ENCODE measurements at places on chromosomes 7 and 10.

GRCh38 chr7:75966190-75966961, 28.0 kb downstream of the TMEM120A start:
- no peaks in the 10 kb centered on the region for H3K27me3 ChIP-seq
- peak overlapping the region; percentile 60 for H3K4me3 ChIP-seq
- no peak for DNase-seq
- H3K4me1 ChIP-seq, result peaks cover 30% of the 10 kb centered on the region
- H3K27ac ChIP-seq, result no peak overlapping the region

- DNase-seq, result no peak
- peaks cover 12% of the 10 kb centered on the region for H3K4me1 ChIP-seq
- no peaks in the 10 kb centered on the region for H3K27me3 ChIP-seq
- no peak overlapping the region for H3K27ac ChIP-seq
- no peak overlapping the region for H3K4me3 ChIP-seq
- no peaks in the 10 kb centered on the region for H3K36me3 ChIP-seq
These were observed 5.4 kb downstream of the PON2 start for GRCh38 chr7:95429241-95429990.

DNA sequence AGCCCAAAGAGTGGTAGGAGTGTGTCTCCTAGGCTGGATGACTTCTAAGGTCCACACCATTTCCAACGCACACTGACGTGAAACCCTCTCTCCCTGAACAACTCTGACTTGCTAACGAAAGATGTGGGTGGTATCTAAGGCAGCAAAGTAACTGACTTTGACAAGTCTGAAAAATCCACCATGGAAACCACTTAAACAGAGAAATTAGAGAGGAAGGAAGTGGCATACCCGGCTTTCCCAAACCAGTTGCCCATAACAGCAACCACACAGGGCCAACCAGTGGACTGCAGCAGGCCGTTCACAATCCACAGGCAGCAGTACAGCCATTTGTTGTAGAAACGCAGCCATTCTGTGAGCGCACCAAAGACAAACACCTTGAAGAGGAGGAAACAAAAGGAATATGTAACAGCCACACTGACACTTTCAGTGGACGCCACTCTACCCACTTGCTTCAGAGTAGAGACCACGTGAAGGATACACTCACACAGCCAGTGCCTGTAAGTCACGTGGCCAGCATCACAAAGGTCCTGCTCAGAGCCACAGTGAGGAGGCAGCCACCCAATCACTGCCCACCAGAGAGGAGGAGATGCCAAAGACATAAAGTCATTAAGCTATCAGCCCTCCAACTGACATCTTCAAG, 39.8 kb downstream of the SLC37A3 start:
- H3K4me3 ChIP-seq, result no peak overlapping the region
- DNase-seq, result no peak
- H3K27ac ChIP-seq, result no peak overlapping the region
- peaks cover 31% of the 10 kb centered on the region for H3K36me3 ChIP-seq
- no peaks in the 10 kb centered on the region for H3K4me1 ChIP-seq
- H3K27me3 ChIP-seq, result no peaks in the 10 kb centered on the region

GRCh38 chr10:34959786-34960185, 130.4 kb downstream of the CUL2 start:
- H3K27ac ChIP-seq, result no peak overlapping the region
- H3K4me1 ChIP-seq, result peaks cover 4% of the 10 kb centered on the region
- no peak overlapping the region for H3K4me3 ChIP-seq
- no peak for DNase-seq
- no peaks in the 10 kb centered on the region for H3K27me3 ChIP-seq

- H3K36me3 ChIP-seq, result no peaks in the 10 kb centered on the region
- H3K4me1 ChIP-seq, result no peaks in the 10 kb centered on the region
- H3K27me3 ChIP-seq, result peaks cover 7% of the 10 kb centered on the region
- H3K4me3 ChIP-seq, result no peak overlapping the region
- H3K27ac ChIP-seq, result no peak overlapping the region
These were observed 47.4 kb downstream of the GPR158 start for GRCh38 chr10:25222085-25222660.

DNA sequence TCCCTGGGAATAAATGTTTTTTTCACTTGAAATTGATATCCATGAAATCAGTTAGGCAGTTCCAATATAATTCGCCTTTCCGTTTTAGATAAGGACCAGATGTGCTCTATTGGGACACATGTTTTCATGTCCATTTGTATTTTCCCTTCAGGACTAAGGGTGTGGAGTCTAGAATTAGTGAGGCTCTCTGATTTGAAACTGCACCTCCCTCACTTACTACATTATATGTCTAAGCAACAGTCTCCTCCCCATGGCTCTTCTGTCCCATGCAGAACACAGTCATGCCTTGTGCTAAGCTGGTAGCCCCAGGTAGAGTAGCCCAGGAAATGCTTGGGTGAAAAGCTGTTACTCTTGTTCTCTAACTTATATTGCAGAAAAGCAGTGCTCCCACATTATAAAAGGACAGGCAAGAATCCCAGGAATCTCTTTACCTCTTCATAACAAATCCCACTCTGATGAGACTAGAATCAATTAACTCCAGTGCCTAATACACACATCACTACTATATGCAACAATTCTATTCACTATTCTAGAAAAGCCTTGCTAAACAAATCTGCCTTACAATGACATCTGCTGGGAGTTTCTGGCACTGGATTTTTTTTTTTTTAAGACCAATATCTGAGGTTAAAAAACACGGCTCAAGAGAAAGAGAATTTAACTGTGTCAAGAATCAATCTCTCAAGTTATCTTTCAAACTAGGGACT, 293.9 kb downstream of the SNX13 start:
- no peaks in the 10 kb centered on the region for H3K27me3 ChIP-seq
- peak; percentile 60 for DNase-seq
- no peak overlapping the region for H3K4me3 ChIP-seq
- H3K4me1 ChIP-seq, result no peaks in the 10 kb centered on the region
- H3K36me3 ChIP-seq, result no peaks in the 10 kb centered on the region

DNA sequence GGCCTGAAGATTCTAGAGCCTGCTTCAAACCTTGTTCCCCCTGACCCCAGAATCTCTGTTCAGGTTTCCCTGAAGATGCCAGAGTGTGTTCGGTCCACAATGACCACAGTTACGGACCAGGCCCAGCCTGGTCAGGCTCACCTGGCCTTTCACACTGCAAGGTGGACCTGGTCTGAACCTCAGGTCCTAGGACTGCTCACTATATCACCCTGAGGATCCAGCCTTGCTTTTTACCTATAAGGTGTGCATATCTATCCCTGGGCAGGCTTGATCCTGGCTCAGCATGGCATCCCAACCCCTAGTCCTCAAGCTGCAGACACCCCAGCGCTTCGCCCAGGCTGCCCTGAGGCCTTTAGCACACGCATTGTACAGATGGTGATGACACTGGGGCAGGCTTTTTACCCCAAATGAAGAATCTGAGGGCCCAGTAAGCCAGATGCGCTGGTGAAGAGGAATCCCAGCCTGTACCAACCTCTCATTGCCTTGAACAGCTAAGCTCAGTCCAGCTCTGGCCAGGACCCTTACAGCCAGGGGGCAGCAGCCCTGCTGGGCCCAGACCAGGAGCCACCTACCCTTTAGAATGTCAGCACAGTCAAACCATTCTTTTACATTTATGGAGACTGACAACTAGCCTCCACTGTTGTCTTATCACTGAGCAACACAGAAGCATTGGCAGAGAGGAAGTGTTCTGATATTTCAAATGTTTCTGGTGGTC, 28.0 kb downstream of the MAT1A start:
- DNase-seq, result no peak
- H3K27me3 ChIP-seq, result peaks cover 12% of the 10 kb centered on the region
- no peak overlapping the region for H3K27ac ChIP-seq
- peaks cover 1% of the 10 kb centered on the region for H3K4me1 ChIP-seq
- no peaks in the 10 kb centered on the region for H3K36me3 ChIP-seq

DNA sequence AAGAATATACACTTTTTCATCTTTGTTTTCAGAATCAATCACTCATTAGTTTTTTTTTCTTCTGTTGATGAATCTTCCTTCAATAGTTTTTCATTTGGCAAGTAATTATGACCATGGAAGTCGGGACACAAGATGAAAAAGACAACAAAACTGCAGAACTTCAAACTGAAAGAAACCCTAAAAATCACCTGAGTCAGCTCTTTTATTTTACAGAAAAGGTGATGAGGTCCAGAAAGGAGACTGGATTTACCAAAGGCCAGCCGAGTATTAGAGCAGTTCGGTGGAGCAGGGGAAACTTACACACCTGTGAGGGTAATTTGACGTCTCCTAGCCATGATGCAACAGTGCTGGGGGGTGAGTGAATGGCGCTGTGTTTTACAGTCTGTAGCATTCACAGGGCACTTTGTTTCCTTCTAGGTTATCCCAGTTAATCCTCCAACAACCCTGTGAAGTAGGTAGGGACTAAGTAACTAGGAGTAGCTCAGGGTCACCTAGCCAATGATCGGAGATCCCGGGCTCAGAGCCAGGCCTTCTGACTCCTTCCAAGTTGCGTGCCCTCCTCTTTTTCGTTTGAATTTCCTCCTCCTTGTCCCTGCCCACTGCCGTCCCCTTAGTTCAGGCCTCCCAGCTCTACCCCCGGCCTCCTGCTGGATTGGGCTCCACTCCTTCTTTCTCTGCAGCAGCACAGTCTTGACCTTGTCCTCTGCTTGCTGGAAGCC, 14.0 kb downstream of the RBM20 start:
- no peak for DNase-seq
- H3K36me3 ChIP-seq, result no peaks in the 10 kb centered on the region
- no peak overlapping the region for H3K4me3 ChIP-seq
- H3K27ac ChIP-seq, result no peak overlapping the region
- H3K4me1 ChIP-seq, result peaks cover 2% of the 10 kb centered on the region
- H3K27me3 ChIP-seq, result no peaks in the 10 kb centered on the region

DNA sequence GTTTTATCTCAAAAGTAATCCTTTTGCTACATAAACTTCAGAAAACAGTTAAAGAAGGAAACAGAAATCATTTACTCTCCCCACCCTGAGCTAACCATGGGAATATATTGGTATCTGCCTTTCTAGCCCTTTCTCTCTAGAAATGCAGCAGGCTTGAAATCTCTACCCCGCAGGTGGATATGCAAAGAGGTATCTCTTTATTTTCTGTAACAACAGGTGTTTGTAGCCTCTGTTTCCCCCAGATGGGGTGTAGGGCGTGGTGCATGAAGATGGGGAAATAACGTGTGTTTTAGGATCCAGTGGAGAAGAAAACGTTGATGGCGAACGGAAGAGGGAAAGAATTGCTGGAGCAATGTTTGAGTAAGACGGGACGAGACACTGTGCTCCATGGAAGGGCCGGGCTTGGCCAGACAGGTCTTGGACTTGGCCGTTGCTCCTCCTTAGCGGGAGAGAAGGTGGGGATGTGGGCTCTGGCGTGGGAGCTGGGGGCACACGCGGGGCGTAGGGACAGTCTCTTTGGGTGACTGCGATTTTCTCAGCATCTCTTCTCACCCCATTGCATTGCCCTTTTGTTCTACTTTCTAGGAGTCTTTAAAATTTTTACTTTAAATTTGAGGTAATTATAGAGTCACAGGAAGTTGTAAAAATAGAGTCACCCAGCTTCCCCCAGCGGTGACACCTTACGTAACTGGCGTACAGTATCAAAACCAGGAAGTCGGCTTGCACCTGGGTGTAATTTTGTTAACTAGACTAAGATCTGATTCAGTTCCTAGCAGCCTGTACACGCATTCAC, 82.9 kb downstream of the ELFN1 start:
- no peak overlapping the region for H3K27ac ChIP-seq
- H3K4me1 ChIP-seq, result peaks cover 5% of the 10 kb centered on the region
- DNase-seq, result no peak
- peaks cover 83% of the 10 kb centered on the region for H3K27me3 ChIP-seq
- H3K36me3 ChIP-seq, result no peaks in the 10 kb centered on the region

DNA sequence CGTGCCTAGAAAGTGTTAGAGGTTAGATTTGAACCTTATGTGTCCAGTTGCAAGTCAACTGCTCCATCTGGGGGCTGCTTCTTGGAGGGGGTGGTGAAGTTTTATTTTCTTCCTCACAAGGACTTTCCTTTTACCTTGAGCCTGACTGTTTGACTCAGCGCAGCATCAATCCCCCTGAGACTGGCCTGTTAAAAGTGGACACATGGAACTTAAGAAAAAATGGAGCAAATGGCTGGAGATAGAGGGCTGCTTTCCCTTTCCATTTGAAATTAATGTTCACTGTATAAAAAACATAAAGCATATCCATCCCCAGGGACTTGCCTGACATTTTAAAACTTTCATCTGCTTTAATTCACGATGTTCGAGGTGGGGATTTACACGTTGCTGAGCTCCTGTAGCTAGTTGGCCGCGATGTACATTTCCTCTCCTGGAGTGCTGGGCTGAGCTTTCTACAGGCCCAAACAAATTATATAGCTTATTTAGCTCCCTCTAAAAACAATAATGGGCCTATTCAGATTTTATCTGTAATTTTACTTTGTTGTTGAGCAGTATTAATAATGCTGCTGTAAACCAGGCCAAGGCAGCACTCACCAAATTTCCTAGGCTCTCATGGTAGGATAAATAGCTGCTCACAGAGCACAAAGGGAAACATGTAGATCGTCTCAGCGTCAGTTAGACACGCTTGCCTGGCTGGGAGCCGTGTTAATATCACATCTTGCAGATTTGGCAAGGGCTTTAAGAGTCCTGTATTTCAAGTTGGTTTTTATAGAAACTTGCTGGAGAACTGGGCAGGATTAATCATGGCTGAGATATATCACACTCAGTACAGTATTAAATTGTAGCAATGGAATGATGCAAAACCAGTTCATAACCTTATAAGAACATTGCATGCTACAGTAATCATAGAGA, 251.5 kb downstream of the LRMDA start:
- no peaks in the 10 kb centered on the region for H3K27me3 ChIP-seq
- no peaks in the 10 kb centered on the region for H3K4me1 ChIP-seq

GRCh38 chr10:80472234-80473095, 18.4 kb downstream of the TSPAN14 start:
- no peaks in the 10 kb centered on the region for H3K27me3 ChIP-seq
- peak overlapping the region; percentile 15 for H3K4me3 ChIP-seq
- H3K27ac ChIP-seq, result peak overlapping the region; percentile 85
- peaks cover 48% of the 10 kb centered on the region for H3K36me3 ChIP-seq
- peak; percentile 87 for DNase-seq

DNA sequence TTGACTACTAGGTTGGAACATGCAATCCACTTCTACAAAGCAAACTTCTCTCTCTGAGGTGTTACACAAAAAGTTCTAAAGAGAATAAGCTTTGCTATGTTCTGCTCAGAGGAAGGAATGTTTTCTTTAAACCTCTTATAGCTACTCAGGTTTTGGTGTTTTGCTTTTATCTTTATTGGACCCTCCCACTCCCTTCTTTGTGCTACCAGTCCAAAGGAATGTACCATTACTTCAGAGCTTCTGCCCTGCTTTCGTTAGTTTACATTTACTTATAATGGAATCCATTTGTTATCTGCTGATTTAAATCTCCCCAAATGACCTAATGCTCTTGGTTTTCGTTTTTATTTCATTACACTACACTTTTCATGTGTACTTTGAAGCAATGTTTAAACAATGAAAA, 154.9 kb downstream of the ATE1 start:
- no peaks in the 10 kb centered on the region for H3K4me1 ChIP-seq
- H3K27ac ChIP-seq, result no peak overlapping the region
- peak; percentile 29 for DNase-seq
- H3K36me3 ChIP-seq, result no peaks in the 10 kb centered on the region
- no peaks in the 10 kb centered on the region for H3K27me3 ChIP-seq
